ENCODE measurements at places on chromosomes 13 and 19.

GRCh38 chr13:109152941-109153340 is 523.5 kb downstream of the MYO16 start:
- DNase-seq: no peak

DNA sequence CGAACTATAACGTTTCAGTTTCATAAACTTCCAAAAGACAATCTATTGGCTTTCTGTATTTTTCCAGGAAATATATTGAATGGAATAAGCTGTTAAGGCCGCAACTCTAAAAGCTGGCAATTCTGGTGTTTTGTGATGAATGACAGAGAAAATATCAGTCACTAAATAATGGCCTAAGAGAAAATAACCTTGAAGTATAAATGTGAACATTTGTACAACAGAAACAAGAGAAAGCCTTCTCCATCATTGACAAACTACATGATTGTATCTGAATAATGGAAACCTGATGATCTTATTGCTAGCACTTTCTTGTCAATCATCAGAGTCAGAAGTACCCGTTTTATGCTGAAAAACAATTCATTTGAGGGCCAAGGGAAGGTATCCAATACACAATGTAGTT is 134.3 kb downstream of the TRPC4 start:
- no peak for DNase-seq

GRCh38 chr13:112767506-112768471 is 78.0 kb downstream of the ATP11A start:
- DNase-seq: no peak

GRCh38 chr19:15118789-15119494 is 11.7 kb downstream of the SYDE1 start:
- DNase-seq: no peak

DNA sequence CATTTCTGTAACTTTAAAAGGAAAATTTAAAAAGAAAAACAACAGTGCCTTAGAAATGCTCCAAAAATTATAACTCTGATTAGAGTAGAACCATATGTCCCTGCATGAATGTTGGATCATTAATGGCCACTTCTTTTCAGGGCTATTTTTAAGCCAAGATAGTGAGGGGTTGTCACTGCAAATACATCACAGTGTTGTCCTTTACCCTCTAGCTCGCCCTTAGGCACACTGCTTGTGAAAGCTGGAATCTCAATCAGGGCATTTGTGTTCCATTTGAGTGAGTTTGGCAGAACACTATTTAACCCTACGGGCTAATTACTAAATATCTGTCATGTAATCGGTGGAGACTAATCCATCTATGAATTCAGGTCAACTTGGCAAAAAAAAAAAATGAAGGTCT is 212.2 kb downstream of the NHLRC3 start:
- no peak for DNase-seq

DNA sequence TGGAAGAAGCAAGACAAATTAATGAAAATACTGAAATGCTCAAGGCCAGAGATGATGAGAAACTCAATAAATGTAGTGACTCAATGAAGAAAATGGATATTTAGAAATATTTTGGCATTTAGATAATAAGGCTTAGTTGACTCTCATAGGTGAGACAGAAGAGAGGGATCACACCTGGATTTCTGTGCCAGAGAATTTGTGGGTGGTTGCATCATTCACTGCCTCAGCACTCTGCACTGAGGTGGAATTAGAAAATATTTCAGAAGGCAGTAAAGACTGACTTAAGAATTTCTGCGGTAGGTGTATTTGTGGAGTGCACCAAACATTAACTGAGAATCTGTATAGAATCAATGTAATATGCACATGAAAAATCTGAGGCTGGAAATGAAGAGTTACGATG is 848.3 kb upstream of the PCDH9 start:
- no peak for DNase-seq

- no peak for DNase-seq
These were observed 1691.5 kb upstream of the SLC10A2 start for GRCh38 chr13:104757712-104758111.

DNA sequence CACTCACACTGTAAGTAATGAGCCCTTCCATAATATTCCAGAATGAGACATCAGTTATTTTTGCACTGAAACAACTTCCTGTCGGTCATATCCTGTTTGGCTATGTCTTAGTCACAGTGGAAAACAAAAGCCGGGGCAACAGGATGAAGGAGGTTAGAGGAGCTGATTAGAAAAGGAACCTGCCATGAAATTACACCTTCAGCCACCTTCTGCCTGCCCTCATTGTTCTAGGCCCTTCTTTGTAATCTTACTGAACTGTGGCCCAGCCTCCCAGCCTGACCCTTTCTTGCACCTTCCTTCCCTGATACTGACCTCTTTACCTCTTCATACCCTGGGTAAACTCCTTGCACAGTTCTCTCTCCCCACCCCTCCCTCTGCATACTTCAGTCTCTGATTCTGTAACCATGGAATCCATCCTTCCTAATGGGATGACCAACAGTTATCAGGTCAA is 67.3 kb downstream of the DOCK9 start:
- DNase-seq: peak; percentile 46

- DNase-seq: no peak
These were observed 112.2 kb downstream of the SLITRK5 start for GRCh38 chr13:87783366-87783765.

DNA sequence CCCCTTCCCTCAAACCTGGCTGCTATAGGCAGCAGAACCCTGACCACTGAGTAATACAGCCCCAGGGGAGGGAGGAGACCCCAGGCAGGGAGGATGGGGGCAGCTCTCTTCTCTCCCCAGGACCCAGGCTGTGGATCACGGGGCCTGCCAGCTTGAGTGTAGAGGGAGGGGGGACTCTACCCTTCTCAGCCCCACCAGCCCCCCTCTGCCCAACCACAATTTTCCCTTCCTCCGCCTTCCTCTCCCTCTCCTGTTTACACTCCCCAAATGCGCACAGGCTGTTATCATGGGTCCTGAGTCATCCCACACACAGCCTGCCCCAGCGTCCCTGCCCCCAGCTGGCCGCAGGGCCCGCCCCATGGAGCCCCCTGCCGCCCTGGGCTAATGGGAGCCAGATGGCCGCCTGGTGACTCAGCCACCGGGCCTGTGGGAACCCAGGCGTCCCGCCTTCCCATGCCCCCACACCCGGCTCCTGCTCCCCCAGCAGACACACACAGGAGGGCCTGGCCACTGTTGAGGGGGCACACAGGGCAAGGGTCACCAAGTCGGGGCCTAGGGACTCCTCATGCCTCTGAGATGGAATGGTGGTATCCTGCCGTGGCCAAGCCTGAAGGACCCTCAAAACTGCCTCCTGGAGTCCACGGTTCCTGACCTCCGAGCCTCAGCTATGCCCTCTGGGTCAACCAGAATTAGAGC is 13.6 kb downstream of the CCDC97 start:
- no peak for DNase-seq

DNA sequence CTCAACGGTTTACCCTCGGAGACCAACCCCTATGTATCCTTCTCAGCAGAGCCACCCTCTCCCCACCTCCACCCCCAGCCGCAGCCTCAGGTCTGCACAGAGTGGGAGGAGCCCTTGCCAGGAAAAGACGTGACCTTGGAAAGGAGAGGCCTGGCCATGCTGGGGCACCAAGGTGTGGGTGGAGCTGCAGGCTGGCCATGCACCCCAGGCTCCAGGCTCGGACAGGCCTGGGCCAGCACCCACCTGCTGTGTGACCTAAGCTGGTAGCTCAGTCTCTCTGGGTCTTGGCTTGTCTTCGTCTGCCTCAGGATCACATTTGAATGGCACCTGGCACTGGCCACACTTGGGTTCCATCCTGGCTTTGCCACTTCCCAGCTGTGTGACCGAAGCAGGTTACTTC is 29.5 kb downstream of the CCDC8 start:
- DNase-seq: no peak

GRCh38 chr13:95140502-95140901 is 160.7 kb downstream of the ABCC4 start:
- no peak for DNase-seq

DNA sequence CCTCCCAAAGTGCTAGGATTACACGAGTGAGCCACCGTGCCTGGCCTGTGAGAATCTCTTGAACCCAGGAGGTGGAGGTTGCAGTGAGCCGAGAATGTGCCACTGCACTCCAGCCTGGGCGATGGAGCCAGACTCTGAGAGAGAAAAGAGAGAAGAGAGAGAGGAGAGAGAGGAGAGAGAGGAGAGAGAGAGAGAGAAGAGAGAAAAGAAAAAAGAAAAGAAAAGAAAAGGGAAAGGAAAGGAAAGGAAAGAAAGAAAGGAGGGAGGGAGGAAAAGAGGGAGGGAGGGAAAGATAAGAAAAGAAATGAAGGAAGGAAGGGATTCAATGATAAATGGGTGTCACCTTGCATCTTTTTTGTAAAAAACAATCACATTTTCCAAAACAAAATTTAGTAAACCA is 23.0 kb upstream of the PSPC1 start:
- DNase-seq: no peak

GRCh38 chr19:52689843-52690368 is 44.9 kb downstream of the ZNF611 start:
- DNase-seq: peak; percentile 11

DNA sequence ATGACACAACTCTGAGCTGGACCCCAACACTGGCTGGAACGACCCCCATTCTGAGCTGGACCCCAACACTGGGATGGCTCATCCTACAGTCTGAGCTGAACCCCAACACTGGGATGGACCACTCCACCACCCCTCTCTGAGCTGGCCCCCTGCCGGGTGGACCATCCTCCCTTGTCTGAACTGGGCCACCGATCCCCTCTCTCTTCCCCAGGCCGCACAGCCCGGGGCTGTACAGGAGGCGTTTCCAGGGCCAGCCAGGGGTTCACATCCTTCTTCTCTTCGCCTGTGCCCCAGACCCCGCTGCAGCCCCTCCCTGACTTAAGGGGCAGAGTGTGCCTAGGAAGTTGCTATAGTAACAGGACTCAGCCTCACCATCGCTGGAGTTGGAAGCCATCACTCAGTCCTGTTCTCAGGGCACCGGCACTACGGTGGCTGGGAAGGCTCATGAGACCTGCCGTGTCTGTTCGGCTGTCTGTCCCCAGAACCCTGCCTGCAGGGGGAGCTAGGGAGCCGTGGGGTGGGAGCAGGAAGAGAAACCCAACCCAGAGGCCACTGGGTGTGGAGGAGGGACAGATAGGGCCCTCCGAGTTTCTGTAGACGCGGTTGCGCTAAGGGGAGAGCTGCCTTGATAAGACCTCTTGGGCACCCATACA is 3.7 kb downstream of the PRKACA start:
- DNase-seq: peak; percentile 26

- no peak for DNase-seq
These were observed 16.1 kb upstream of the C2CD4C start for GRCh38 chr19:425056-425455.

DNA sequence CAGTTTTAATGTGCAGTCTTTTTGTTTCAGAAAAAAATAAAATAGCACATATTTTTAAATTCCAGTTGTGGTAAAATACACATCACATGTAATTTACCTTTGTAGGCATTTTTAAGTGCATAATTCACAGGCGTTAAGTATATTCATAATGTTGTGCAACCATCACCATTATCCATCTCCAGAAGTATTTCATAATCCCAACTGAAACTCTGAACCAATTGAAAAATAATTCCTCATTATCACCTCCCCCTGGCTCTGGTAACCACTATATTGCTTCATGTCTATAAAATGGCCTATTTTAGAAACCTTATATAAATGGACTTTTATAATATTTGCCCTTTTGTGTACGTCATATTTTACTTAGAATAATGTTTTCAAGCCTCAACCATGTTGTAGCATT is 756.5 kb upstream of the KLHL1 start:
- no peak for DNase-seq

- no peak for DNase-seq
These were observed 319.4 kb upstream of the HTR2A start for GRCh38 chr13:47216176-47216822.

- DNase-seq: no peak
These were observed 116.3 kb upstream of the SOX1 start for GRCh38 chr13:111950697-111951096.

GRCh38 chr13:35163674-35164073 is 221.6 kb downstream of the NBEA start:
- no peak for DNase-seq

GRCh38 chr19:45886427-45887199 is 672 bp upstream of the IRF2BP1 start:
- peak; percentile 91 for DNase-seq

DNA sequence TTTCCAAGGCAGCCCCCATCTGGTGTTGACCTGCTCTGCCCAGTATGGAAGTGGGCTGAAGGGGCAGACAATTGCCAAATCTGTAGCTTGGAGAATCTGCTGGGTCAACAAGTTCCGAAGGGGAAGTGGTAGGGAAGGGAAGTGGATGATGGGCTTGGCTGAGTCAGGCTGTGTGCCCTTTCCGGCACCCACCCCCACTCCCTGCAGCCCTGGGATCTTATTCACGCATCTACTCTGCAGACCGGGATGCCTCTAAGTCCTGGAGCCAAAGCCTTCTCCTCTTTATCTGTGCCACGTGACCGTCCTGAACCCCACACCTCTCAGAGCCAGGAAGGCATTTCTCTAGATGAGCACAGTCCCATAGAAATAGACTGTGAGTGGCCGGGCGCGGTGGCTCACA is 7.5 kb upstream of the C5AR2 start:
- DNase-seq: no peak

- no peak for DNase-seq
These were observed 14.4 kb upstream of the GARIN5A start for GRCh38 chr19:50490991-50491472.

DNA sequence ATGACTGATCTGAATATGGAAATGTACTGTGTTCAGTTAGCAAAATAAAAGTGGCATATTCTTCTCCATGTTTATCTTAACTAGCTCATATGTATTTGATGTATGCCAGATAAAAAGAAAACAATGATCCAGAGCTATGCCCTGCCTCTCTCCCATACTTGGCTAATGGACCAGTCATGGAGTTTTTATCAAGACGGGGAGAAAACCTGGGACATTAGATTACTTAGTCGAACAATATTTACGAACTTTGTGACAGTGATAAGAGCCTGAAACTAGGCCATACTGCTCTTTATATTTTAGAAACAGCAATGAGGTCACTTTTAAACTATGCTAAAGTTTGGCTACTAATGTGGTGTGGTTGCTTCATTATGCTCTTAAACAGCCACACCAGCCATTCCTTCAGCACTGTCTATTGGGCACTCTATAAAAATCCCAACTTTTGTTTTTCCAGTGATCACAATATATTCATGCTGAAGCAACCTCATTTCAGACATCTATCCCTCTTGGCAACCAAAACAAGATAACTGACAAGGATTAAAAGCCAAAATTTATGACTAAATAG is 265.0 kb downstream of the FGF14 start:
- no peak for DNase-seq

DNA sequence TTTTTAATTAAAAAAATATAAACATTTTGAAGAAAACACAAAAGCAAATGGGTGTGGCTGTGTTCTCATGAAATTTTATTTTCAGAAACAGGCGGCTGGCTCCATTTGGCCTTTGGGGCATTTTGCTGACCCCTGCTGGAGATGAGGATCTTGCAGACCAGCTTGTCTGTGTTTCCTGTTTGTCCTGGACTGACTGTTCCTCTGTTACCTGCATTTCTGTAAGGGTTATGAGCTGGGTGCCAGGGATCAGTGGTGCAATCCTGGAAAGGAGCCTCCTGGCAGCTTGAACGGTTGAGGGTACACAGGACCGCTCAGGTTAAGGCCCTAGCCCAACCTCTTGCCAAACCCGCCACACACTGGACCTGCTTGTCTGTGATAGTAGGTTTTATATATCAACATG is 49.9 kb downstream of the ZNF787 start:
- no peak for DNase-seq
